ENCODE measurements at places on chromosomes 7 and 10. TPM values are rescaled to one million over a fixed set of nuclear protein-coding genes. Genes with fewer than 3 reads are reported as not detected.

UPK3B gene
- total RNA-seq: not detected

ASB10 gene
- not detected for total RNA-seq

FZD1 gene
- total RNA-seq: 9.2 TPM

CALHM1 gene
- not detected for total RNA-seq

RAPGEF5 gene
- total RNA-seq: 6.0 TPM

CALML3 gene
- not detected for total RNA-seq

LAMB4 gene
- total RNA-seq: 0.16 TPM

GRCh38 chr10:124697837-124698544, 46.2 kb downstream of the FAM53B start:
- no peak for DNase-seq

- DNase-seq: no peak
Measured at GRCh38 chr10:4687397-4687796, 138.6 kb upstream of the AKR1E2 start.

- DNase-seq: no peak
Measured at GRCh38 chr10:129331207-129331838, 135.7 kb upstream of the MGMT start.

DNA sequence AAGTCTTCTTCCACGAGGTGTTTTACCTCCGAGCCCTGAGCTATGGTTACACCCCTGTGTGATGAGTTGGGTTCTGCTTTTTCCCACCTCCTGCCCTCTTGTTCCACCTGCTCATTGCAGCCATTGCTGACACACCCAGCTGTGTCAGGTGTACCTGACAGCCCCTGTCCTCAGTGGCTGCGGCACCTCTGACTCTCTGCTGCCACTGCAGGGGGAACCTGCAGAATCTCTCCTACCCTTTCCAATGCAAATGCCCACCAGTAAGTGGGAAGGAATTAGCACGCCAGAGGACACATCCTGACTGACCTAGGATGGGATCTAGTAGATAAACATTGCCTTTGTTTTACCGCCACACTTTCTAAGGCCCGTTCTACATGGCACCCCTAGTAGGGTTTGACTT, 600.9 kb upstream of the MKI67 start:
- no peak for DNase-seq

GRCh38 chr10:124145109-124145870, 51.9 kb upstream of the CHST15 start:
- DNase-seq: no peak

DNA sequence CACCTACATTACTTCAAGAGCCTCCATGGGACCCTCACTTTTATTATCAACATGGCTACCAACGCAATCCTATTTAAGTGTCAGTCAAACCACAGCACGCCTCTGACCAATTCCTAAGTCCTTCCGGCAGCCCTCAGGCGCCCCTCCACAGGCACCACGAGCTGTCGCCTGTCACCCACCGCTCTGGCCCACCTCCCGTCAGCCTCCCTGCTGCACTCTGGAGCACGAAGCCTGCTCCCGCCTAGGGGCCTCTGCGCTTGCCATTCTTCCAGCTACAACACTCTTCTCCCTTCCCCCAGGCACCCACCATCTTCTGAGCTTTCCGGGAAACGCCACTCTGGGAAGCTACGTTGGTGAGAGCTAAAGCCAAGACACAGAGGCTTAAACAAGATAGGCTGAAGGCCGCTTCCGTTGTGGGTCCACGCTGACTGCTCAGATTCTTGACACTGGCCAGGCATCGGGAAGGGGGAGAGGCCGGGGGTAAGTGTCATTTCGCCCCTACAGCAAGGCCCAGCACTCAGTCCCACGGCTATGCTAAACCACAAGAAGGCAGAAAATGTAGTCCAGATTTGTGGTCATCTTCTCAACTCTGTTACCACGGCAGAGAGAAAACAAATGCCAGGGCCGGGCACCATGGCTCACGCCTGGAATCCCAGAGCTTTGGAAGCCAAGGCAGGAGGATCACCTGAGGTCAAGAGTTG, 56.7 kb downstream of the GNA12 start:
- DNase-seq: no peak

DNA sequence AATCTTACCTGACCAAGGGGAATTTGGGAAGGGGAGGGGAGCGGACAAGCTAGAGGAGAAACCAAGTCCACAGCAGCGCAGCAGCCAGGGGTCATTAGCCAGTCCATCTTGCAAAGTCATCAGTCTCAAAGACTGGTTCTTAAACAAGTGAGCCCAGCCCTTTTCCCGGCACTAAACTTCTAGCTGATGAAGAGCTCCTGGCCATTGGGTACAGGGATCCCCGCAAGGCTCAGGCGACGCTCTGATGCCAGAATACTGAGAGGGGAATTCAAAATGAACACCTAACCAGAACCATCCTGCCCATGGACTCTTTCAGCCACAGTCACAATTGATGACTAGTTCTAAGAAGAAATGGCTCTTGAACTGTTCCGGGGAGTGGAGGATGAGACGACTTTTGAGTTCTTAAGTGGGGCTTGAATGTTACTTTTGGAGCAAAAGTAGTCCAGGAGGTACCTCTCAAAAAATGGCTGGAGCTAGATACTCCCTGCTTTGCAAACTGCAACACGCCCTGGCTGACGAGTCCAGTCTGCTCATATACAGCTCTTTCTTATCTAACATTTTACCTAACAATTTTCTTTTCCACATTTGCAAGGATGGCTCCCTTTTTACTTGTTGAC, 2.5 kb upstream of the TWIST1 start:
- no peak for DNase-seq

DNA sequence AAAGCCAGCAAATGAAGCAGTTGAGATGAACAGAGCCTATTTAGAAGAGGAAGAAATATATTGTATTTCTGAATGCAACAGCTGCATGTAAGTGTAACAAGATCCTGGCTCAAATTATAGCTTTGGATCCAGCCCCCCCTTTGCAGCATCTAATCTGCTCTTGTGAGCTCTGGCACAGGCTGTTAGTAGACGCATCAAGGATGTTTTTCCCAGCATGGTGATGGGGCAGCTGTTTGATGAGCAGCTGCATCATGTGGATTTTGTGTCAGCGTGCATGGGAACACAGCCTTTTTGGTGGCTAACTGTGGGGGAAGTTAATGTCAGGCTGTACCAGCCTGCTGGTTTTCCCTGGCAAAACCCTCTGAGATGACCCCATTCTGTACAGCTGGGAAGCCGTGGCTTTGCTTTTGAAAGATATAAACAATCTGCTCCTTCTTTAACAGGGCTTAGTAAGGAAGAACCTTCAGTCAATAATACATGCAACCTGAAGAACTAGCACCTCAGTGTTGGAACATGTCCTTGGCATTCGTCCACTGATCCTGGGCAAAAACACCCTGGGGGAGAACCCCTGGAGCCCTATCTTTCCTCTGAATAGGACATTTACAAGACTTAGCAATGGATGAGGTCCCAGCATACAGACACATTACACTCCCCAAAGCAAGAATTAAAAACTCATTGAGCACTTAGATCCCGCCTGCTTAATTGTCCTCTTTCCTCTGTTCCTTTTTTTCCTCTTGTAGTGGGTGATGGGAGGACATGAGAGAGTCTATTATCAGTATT, 70.6 kb downstream of the NPS start:
- no peak for DNase-seq

GRCh38 chr7:46908770-46909169, 673.1 kb downstream of the TNS3 start:
- no peak for DNase-seq

DNA sequence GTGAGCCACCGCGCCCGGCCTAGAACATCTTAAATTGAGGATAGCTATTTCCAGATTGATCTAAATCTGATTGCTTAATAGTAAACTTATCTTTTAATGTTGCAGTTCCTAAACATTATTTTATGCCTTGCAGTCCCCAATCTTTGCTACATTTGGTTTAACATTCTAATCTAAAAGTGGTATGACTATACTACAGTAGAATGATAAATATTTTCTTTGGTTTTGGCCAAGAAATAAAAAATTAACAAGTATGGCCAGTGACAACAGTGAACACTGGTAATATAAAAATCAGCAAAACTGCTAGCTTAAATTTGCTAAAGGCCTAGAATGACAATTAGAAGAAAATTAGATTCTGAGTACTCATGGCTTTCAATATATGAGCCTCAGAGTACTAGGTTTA, 73.5 kb downstream of the CDK6 start:
- no peak for DNase-seq

DNA sequence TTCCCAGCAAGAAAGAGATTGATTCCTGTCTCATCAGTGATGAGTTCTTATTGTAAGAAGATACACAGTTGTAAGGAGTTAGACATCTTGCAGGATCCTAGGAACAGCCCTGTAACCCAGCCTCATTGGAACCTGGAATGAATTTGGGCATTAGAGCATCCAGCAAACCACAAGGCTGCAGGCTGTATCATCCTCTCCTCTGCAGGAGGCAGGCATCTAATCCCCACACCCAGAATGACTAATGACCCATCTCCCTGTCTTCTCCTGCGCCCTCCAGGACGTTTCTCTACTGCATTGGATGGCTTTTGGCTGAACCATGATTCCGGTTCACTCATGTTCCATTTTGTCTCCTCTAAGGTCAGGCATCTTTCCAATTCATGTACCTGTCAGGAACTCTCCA, 233.9 kb downstream of the POU6F2 start:
- DNase-seq: no peak

DNA sequence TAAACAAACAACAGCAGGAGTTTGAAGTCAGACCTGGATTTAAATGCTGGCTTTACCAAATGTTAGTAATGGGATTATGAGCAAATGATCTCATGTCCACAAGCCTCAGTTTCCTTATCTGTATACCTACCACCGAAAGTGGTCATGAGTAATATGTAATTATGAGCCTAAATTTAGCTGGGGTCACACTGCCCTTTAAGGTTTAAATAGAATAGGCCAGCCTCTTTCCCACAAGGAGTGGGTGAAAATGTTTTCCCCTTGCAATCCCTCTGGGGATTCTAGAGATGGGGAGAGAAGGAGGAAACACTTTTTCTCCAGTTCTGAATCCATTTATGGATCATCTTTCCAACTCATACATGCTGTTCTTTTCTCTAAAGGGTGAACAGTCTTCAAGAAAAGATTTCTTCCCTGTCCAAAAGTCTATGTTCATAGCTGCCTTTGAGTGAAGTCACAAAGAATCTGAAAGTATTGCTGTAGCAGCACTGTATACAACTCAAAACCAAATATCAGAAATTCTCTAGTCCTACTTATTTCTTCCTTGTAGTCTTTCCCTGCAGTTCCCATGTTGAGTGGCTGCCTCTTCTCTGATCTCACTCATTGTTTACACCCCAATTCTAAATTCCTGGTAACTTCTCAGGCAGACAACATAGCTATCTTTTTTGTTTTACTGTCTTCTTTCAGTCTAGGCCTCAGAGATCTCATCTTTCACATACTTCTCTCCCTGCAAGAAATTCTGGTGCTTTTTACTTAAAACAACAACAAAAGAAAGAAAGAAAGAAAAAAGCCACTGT, 7.4 kb upstream of the TSPAN12 start:
- DNase-seq: no peak

DNA sequence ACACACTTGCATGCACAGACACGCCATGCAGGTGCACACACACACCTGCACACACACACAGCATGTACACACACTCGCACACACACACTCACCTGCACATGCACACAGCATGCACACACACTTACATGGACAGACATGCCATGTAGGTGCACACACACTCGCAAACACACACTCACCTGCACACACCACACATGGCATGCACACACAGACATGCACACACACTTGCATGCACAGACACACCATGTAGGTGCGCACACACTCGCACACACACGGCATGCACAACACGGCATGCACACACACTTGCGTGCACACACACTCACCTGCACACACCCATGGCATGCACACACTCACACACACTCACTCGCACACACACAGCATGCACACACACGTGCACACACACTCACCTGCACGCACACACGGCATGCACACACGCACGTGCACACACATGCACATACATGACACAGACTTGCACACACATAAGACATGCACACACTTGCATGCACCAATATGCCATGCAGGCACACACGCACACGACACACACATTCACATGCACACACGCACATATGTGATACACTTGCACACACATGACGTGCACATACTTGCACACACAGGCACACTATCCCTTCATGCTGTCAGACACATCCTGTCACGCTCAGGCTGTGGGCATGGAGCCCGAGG, 56.8 kb downstream of the INSIG1 start:
- no peak for DNase-seq

- DNase-seq: no peak
Measured at GRCh38 chr10:49700997-49701396, 21.5 kb downstream of the C10orf53 start.

DNA sequence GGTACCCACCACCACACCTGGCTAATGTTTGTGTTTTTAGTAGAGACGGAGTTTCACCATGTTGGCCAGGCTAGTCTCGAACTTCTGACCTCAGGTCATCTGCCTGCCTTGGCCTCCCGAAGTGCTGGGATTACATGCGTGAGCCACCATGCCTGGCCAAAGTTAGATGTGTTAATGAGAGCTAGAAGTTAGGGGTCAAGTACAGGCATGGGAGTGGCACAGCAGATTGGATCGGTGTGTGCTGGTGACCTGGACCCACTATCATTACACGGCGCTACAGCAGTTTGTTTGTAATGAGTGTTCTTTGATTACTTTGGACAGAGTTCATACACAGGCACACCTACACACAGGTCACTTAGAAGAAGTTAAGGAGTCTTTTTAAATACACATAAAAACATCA, 36.7 kb downstream of the DNAJB6 start:
- no peak for DNase-seq

GRCh38 chr10:121994429-121994941, 5.5 kb downstream of the TACC2 start:
- no peak for DNase-seq

- DNase-seq: no peak
Measured at GRCh38 chr7:79461660-79462059, 8.2 kb upstream of the MAGI2 start.

- DNase-seq: no peak
Measured at GRCh38 chr10:5538446-5538845, 13.7 kb downstream of the CALML3 start.
